ENCODE measurements at places on chromosomes 12 and 14. TPM values are rescaled to one million over a fixed set of nuclear protein-coding genes. Genes with fewer than 3 reads are reported as not detected.

Gene GALNT8
- total RNA-seq, result not detected

Gene HCAR2
- not detected for total RNA-seq

Gene SLC39A5
- not detected for total RNA-seq

Gene GZMB
- not detected for total RNA-seq

Gene DDX51
- total RNA-seq, result 8.2 TPM

Gene TMTC3
- total RNA-seq, result 59.1 TPM

Gene KLRF1
- not detected for total RNA-seq

Gene HNRNPC
- total RNA-seq, result 674 TPM
